Activated T-cell treated with anti-CD3 and anti-CD28 coated beads for 48 hours (primary cell): ENCODE measurements at places on chromosomes 7 and 10.

GRCh38 chr10:77247031-77247990, 390.3 kb downstream of the KCNMA1 start:
- no peak for DNase-seq

DNA sequence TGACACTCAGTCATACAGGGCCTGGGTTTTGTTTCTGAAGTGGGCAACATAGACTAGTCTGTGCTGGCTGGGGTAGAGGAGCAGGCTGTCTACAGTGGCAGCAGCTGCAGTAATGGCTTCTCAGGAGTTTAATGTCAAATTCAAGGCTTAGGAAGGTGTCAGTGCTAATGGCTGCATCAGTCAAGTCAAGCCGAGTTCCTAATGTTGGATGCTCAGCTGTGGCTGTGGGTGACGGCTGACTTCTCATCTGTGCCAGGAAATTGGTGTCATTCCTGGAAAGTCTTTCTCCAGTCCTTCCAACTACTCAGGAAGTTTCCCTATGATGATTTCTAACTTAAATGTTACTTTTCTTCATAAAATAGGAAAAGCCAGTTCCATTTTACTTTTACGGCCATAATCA, 468.1 kb upstream of the IGFBP3 start:
- DNase-seq, result no peak

GRCh38 chr7:40306025-40306424, 171.2 kb downstream of the SUGCT start:
- DNase-seq, result no peak

GRCh38 chr7:20738518-20739481, 47.9 kb downstream of the SP8 start:
- no peak for DNase-seq

GRCh38 chr7:17947620-17948019, 7.3 kb upstream of the SNX13 start:
- no peak for DNase-seq

DNA sequence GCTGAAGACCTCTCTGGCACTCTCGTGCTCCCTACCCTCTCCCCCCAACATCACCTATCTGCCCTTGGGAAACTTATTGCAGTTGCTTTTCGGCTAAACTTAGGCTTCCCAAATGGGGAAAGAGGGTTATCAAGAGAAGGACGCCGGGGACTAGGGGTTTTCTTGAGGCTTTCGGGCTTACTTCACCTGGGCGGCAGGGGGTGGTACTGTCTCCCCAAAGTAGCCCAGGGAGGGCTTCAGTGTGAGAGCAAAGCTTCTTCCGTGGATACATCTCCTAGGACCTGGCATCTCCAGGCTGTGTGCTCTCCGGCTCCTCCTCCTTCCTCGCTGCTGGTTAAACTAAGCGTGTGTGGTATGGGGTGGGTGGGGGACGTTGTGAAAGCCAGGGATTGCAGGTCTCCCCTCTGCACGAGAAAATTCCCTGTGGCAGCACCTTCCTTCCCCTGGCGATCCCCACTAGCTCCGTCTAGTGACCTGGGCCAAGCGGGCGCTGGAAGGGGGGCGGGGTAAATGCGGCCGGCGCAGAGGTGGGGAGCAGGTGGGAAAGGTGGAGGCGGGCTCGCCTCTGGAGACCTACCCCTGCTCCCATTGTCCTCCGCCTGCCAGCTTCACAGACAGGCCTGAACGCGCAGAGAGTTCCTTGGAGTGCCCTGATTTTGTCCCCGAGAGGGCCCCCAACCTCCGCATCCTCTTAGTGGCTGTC, 1.1 kb downstream of the PLXDC2 start:
- no peak for DNase-seq

GRCh38 chr10:3471472-3471871, 298.9 kb upstream of the PITRM1 start:
- DNase-seq, result no peak

DNA sequence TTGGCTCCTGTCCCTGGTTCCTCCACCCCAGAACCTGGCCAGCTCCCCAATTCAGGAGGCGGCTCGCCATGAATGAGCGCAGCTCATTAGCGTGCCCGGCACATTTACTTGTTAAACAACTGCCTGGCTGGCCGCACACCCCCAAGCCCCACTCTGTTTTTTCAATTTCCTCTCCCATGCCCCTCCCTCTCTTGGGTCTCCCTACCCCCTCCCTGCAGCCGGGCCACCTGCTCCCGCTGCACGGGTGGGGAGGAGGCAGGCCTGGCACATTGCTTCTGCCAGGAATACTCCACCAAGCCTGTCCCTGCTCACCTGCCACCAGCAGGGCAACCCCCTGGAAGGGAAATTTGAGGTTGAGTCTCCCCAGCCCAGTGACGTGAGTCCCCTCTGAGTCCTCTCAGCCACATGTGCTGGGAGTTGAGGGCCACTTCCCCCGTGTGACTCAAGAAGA, 2.5 kb upstream of the SLIT1 start:
- no peak for DNase-seq

DNA sequence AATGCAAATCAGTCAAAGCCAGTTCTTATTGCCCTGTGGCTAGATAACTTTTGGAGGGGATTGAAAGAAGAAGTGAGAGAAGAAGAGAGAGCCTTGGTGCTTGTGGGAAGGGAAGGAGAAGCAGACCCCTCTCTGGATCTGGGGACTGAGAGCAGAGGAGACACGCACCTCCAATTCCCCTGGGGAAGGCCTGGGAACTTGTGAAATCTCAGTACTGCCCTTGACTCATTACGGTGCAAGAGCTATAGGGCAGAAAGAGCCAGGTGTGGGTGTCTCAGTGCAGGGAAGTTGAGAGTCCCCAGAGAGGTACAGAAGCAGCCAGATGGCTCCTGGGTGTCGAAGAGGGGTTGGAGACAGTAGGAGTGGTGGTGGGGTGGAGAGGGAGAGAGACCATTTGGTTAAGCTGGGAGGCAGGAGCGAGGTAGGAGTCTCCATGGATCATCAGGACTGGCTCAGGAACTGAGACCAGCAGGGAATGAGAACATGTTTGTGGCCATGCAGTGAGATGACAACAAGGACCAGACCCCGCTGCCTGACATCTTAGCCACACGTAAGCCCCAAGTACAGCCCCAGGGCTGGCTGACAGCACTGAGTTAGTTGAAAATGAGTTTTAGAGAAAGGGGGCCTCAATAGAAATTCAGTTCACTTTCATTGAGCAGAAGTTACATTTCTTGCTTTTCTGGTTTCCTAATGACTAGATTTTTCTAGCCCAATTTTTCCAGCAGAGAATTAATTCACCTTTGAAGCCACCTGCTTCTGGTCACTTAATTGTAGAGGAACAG, 238.2 kb downstream of the BUB3 start:
- no peak for DNase-seq

- no peak for DNase-seq
Measured at GRCh38 chr7:92671505-92672169, 81.4 kb upstream of the FAM133B start.

- DNase-seq, result no peak
Measured at GRCh38 chr7:143436325-143436946, 6.8 kb upstream of the TAS2R60 start.

DNA sequence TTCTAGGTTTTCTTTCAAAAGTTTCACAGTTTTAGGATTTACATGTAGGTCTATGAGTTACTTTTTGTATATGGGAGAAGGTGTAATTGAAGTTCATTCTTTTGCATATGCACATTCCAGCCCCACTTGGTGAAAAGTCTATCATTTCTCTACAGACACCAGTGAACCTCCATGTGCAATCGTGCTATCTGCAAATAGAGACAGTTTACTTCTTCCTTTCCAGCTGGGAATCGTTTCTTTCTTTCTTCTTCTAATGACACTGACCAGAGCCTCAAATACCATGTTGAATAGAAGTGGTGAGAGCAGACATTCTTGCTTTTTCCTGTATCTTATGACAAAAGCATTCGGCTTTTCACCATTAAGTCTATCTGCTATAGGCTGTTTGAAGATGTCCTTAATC, 122.7 kb downstream of the ARHGAP22 start:
- DNase-seq, result no peak

- DNase-seq, result no peak
Measured at GRCh38 chr10:121865554-121865953, 62.3 kb downstream of the ATE1 start.

DNA sequence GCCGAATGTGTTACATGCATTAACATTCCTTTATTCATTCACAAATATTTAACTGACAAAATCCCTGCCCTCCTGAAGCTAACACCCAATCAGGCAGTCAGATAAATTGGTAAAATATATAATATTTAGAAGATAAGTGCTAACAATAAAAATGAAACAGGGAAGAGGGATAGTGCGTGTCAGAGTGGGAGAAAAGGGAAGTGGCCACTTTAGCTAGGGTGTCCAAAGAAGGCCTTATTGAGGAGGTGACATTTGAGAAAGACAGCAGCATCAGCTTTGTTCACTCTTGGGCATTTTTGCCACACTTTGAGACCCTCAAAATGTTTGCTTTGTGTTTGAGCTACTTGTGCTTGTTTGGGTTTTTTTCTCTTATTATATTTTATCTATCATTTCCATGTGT, 317.8 kb downstream of the SNX13 start:
- DNase-seq, result no peak

- no peak for DNase-seq
Measured at GRCh38 chr7:135512135-135512887, 2.4 kb upstream of the CNOT4 start.

- DNase-seq, result no peak
Measured at GRCh38 chr7:117096942-117097341, 143.6 kb downstream of the ST7 start.

DNA sequence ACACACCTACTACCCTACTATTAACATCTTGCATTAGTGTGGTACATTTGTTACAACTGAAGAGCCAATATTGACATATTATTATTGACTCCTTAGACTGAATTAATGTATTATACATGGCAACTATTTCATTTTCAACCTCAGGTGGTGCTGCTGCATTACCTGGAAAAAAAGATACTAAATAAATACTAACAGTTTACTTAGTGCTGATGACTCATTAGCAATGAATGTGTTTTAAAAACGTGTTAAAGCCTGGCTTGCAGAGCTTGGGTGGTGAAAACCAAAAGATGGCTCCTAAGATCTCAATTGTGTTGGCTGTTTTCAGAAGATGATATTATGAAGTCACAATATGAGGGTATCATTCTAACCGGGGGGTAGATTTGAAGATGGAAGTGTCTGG, 34.8 kb downstream of the CFAP43 start:
- no peak for DNase-seq

DNA sequence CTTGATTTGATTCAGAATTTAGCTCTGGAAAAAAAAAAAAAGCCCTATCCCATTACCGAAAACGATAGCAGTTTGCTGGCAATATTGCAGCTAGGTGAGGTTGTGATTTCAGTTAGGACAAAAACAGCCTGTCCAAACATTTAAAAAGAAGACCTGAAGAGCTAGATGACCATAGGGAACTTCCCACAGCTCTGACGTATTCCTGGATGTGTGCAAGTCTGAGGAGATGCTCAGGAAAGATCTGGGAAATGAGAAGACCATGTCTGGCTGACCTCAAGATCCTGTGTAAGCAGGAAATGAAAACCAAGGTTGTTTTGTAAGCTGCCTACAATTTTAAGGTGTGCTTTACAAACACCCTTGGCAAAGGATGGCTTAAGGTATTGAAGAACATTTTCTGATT, 88.7 kb downstream of the RAMP3 start:
- no peak for DNase-seq

- DNase-seq, result no peak
Measured at GRCh38 chr7:151871904-151872303, 5.0 kb downstream of the PRKAG2 start.

DNA sequence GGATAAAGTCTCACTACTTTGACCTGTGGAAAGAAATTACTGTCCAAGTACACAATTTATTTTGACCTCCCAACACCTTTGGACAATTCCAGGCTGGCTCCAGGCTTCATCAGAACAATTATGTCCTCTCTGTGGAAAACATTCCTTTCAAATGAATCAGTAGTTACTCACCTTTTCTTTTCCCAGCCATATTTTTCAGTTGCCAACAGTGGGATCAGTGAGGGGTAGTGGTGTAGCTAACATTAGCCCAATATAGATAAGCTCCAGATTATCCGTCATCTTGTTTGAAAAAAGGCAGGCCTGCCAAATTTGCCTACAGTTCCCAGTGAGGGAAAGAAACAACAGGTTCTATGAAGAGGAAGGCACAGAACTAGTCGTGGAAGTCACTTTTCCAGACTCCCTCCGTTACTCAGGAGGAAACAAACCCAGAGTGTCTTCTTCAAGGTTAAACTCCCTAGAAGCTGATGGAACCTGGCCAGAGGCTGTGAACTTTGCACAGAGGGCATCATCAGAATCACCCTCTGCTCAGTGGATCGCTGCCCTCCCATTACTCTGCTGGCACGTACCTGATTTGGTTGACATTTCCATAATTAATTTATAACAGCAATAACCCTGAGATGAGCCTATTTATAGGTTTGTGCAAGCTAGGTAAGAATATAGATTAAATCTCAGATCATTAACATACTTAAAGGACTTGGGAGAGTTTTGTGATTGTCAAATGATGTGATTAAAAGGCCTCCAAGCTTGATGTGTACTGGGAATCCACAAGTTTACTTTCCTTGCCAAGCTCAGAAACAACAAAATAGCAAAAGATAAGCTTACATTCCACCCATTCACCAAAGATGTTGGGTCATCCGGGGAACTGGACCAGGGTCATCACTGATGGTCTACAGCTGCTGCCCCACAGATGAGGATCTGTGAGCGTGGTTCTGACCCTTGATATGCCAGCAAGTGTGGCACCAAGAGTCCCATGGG, 654.6 kb upstream of the GALNT17 start:
- no peak for DNase-seq

DNA sequence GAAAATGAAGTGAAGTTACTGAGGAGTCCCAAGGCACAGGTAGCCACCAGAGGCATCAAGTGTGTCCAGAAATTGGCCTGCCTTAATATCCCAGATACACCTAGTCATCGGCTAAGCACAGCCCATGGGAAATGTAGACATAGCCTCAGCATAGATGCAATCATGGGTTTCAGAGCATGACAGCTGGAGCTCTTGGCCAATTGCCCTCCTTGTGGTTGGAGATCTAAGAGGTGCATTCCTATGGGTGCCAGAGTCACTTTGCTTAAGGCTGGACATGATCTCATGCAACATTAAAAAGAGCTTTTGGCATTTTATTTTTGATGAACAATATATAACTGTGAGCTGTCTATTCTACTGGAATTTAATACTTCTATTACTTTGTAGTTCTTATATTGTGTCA, 758.0 kb upstream of the LRRTM3 start:
- no peak for DNase-seq

DNA sequence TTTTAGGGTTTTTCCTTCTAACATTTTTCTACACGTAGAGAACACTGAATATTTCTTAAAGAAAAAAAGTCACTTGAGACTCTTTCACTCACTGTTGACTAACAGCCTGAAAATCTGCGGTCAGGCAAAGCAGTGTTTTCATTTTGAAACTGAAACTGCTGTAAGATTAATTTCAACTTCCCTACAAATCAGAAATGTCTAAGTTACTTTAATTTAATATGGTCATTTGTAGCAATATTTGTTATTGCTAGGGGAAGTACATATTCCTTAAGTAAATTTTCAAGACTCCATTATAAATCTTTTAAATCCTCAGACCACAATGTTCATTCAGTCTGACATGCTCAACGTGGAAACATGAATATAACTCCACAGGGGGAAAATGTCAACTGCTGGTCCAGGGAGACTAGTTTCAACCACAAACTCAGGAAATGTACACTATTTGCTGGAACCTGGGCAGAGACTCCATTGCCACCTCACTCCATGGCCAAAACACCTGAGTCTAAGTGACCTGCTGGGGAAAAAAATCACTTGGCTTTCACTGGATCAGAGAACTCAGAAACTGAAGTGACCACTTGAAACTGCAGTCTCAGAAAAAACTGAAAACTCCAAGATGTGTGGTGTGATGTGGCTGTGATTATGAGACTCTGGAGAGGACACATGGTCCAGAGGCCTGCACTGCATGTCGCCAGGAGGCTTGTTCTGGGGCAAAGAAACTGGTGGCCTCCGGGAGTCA, 161.2 kb downstream of the TAX1BP1 start:
- no peak for DNase-seq
